Myometrial cell (primary cell): ENCODE measurements at places on chromosomes 7 and 10. TPM values are rescaled to one million over a fixed set of nuclear protein-coding genes. Genes with fewer than 3 reads are reported as not detected.

Gene TMEM176B
- 0.35 and 0.58 TPM in 2 replicates for total RNA-seq

Gene SLC18A3
- total RNA-seq = not detected in 2 replicates

Gene EPDR1
- 6.2 and 7.5 TPM in 2 replicates for total RNA-seq

Gene UTF1
- not detected in 2 replicates for total RNA-seq

Gene PLXNA4
- total RNA-seq = under 0.01 TPM in 1 of 2 replicates, not detected in the other

Gene CACNB2
- 0.35 TPM in 1 of 2 replicates, not detected in the other for total RNA-seq

Gene PAPSS2
- 122 TPM in 2 replicates for total RNA-seq

Gene NEUROD6
- not detected in 2 replicates for total RNA-seq
